ENCODE measurements at places on chromosomes 6 and 20.

DNA sequence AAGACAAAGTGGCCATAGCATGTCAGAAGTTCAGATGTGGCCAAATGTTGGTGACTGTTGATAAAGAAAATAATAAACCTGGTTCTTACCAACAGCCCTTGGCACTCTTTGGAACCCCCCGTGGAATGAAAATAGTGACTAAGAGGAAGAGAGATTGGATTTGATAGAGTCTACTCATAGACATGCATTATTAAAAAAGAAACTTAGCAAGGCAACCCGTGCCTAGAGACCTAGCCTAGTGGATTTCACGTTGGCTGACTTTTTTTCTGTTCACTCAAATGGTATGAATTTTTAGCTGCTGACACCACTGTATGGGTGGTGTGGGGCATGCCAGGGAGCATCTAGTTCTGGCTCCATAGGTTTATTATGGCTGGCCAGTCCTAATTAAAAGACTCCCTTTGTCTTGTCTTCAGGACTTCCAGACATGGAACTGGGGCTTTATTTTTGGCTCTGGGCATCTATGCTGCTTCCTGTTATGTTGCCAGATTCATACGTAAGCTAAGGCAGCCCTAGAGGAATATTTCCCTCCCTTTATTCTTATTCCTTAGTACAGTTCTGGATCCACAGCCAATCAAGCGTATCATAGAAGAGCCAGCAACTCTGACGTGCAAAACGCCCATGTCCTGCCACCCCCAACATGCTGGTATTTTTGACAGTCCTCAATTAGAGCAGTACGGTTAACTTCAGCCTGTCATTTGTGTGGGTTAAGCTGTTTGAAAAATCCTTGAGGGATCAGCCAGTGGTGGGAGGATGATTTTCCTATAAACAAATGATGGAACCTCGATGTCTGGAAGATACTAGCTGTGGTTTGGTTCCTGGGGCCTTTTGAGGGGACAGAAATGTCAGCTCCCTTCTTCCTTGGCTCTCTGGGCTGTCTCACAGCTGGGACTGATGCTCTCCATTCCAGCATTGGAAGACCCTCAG, 127.5 kb downstream of the ISM1 start:
- no peak for DNase-seq

DNA sequence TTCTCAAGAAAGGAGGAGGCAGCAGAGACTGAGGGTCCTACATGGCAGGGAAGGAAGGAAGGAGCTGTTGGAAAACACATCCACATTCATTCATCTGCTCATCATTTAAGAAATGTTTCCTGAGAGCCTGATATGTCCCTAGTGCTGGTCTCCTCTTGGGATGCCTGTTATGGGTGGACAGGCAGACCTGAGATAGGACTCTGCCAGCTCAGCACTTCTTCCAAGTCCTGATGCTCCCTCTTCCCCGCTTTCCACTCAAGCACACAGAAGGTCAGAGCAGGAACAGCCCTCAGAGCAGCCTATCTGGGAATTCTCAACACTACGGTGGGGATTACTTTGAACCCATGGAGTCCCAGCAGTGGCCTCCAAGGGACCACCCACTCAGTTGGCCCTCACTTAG, 8.0 kb upstream of the SIRPD start:
- DNase-seq: no peak

GRCh38 chr6:113570161-113570560, 287.0 kb upstream of the MARCKS start:
- DNase-seq: no peak

GRCh38 chr20:15976047-15976736, 597.1 kb downstream of the KIF16B start:
- no peak for DNase-seq

DNA sequence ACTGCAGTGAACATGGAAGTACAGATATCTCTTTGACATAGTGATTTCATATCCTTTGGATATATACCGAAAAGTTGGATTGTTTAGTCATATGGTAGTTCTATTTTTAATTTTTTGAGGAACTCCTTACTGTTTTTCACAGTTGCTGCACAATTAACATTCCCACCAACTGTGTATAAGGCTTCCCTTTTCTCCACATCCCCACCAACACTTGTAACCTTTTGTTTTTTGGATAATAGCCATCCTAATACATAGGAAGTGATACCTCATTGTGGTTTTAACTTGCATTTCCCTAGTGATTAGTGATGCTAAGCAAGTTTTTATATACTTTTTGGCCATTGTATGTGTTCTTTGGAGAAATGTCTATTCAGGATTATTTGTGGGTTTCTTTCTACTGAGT, 45.1 kb upstream of the TENT5A start:
- DNase-seq: no peak

GRCh38 chr6:168292826-168293225, 26.8 kb downstream of the DACT2 start:
- DNase-seq: no peak

DNA sequence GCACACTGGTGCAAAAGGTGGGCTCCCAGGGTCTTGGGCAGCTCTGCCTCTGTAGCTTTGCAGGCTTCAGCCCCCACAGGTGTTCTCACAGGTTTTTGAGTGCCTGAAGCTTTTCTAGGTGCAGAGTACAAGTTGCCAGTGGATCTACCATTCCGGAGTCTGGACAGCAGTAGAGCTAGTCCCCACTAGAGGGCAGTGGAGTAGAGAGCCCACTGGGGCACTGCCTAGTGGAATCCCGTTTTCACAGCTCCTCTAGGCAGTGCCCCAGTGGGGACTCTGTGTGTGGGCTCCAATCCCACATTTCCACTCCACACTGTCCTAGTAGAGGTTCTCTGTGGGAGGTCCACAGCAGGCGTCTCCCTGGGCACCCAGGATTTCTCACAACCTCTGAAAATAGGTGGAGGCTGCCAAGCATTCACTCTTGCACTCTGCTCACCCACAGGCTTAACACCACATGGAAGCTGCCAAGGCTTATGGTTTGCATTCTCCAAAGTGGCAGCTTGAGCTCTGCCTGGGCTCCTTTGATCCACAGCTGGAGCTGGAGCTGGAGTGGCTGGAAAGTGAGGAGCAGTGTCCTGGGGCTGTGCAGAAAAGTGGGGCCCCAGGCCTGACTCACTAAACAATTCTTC, 86.3 kb upstream of the PROKR2 start:
- no peak for DNase-seq

DNA sequence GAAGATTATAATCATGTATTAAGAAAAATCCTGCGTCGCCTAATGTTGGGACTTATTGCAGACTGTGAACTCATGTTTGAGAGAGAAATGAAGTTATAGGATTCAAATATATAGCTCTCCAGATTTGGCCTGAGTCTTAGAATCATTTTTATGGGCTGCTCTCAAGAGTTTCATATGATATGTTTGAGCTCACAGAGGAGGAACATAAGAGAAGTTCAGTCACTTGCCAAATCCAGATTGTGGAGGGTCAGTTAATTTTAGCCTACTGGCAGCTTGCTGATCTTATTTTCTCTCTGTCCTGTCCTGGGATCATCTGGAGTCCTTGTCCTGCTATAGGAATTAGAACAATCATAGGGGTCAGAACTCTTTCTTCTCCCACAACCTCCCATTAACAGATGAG, 186.1 kb upstream of the SUPT3H start:
- DNase-seq: no peak

DNA sequence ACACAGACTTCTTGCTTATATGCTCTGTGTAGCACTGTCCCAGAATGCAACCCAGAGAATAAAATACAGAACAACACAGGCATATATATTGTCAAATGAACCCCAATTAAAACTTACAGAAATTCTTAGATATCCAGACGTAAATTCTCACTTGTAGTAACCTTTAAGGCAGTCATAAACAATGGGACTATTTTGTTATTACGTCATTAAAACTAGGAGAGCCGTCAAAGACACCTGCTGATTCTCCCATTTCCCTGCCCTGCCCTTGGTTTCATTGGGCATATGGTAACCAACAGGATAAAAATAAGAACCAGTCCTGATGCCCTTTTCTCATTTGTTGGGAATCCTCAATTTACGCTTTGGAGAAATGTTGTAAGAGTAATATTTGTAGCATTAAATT, 871.3 kb upstream of the EYS start:
- DNase-seq: no peak

- no peak for DNase-seq
Observed at GRCh38 chr6:86331919-86332318, 605.4 kb upstream of the HTR1E start.
